ENCODE measurements at places on chromosomes 1 and 21. TPM values are rescaled to one million over a fixed set of nuclear protein-coding genes. Genes with fewer than 3 reads are reported as not detected.
A peak's percentile ranks its signal among the peaks of the same experiment; 100 is the strongest.

The DUSP23 gene
- 4.2 TPM for total RNA-seq

- DNase-seq: no peak
Measured at GRCh38 chr21:45401916-45402900, 2.8 kb upstream of the COL18A1 start.

The ALPL gene
- 0.56 TPM for total RNA-seq

DNA sequence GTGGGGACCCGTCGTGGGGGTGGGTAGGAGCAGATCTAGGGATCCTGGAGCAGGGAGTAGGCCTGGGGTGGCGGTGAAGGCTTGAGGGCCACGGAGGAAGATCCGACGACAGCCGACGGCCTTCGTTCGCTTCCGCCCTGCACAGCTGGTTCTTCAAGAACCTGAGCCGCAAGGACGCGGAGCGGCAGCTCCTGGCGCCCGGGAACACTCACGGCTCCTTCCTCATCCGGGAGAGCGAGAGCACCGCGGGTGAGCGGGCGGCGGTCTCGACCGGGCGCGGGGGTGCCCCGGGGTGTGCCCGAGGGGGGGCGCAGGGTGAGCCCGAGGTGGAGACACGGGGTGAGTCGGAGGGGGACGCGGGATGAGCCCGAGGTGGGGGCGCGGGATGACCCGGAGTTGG is 16.5 kb upstream of the HDAC1 start:
- no peak for DNase-seq

The OR6K3 gene
- total RNA-seq: not detected

- DNase-seq: peak; percentile 58
Measured at GRCh38 chr1:205458777-205459566, 3.1 kb upstream of the BLACAT1 start.

GRCh38 chr1:29650476-29650875 is 414.2 kb downstream of the PTPRU start:
- no peak for DNase-seq

The RIPPLY3 gene
- not detected for total RNA-seq

The NSUN4 gene
- total RNA-seq: 11.9 TPM

GRCh38 chr21:42356046-42356445 is 5.3 kb upstream of the TFF2 start:
- DNase-seq: no peak

GRCh38 chr1:204073837-204074273 is 940 bp downstream of the SOX13 start:
- DNase-seq: no peak

The TCEA3 gene
- 3.0 TPM for total RNA-seq

The ST6GALNAC5 gene
- 3.4 TPM for total RNA-seq

GRCh38 chr1:236522937-236523703 is 662 bp upstream of the LGALS8 start:
- no peak for DNase-seq

DNA sequence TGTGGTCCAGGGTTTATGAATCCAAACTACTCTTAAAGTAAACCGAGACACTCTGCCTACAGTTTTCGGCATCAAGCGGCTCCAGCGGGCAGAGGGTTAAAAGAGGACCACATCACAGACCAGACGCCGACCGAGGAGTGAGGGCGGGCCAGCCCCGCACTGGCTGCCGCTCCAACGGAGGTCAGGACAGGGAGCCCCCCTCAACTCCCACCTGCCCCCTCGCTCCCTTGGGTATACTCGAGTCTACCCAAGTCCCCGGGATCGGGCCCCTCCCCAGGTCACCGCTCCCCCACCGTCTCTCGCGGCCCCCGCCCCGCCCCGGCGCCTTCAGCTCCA is 312 bp downstream of the ARNT start:
- DNase-seq: peak; percentile 49

DNA sequence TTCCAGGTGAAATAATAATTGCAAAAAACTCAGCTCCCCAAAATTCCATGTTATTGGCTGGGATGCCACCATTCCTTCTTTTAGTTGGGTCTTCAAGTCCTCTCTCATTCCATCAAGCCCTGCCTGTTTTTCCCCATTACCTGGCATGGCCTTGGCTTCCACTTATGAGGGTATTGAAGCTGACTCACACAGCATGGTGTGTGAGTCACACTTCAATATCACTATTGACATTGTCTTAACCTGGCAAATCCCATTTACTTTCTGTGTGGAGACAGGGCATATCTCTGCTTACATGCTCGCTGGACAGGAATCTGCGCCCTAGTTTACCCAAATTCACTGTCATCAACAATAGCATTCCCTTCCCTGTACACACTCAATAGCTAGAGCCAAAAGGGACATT is 1806.8 kb downstream of the BRINP3 start:
- peak; percentile 17 for DNase-seq

The C1QB gene
- total RNA-seq: not detected

- DNase-seq: peak; percentile 84
Measured at GRCh38 chr1:171434717-171435346, 50.5 kb upstream of the PRRC2C start.

The SAMSN1 gene
- not detected for total RNA-seq

DNA sequence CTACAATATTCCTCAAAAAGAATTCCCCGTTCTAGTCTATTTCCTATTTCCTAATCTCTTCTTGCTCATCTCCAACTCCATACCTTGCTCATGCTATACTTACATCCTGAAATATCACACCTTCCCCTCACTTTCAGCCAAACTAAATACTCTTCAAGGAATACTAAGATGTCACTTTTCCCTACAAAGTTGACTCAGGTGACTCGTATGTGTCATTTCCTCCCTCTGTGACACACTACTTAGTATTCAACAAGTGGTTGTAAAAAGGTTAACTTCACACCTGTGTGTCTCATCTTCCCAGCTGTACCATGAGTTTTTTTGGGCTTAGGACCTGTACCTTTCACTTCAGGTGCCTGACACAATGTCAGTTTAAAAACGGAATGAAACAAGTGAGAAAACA is 81.9 kb upstream of the LBR start:
- peak; percentile 45 for DNase-seq

DNA sequence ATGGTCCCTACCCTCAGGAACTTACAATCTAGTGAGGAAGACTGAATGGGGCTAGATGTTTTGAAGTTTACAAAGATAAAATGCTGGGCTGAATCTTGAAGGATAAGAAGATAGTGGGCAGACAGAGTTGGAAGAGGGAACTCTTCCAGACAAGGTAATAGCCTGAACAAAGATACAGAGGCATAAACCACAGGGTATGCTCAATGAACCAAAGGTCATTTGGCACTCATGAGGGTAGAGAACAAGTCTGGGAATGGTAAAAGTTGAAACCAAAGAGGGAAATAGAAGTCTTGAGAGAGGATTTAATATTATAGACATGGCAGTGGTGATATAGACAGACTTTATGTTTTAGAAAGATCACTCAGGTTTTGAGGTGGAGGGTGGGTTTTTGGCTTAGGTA is 48.1 kb upstream of the ZSWIM5 start:
- DNase-seq: no peak

GRCh38 chr1:16258591-16259135 is 21.7 kb upstream of the CPLANE2 start:
- peak; percentile 29 for DNase-seq

GRCh38 chr1:219058891-219059820 is 114.5 kb upstream of the LYPLAL1 start:
- DNase-seq: no peak

DNA sequence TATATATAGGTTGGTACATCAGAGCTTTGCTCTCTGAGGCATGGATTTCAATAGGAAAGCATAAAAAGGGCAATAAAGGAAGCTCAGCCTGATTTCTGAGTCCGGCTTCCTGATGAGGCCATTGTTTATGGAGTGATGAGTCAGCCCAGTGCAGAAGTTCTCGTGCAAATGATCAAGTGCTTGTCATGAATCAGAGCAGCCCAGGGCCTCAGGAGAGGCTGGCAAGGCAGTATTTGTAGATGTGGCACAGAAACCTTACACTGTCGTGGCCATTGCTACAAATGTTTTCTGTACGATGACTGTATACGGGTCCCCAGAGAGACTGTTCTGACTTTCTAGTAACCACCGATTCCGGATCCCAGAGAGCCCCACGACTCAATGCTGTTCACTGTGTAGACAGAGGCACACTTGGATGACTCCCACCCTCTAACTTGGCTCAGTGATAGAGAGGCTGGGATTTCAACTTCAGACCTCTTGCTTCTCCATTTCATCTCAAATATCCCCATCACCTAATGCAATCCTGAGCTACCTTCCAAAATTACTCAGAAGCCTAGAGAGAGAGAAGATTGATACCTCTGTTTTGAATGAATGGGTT is 26.8 kb downstream of the UMODL1 start:
- DNase-seq: peak; percentile 99

- DNase-seq: peak; percentile 18
Measured at GRCh38 chr1:154557939-154558719, at the start of gene UBE2Q1. TSS of gene UBE2Q1 (minus strand) at chr1:154558662. CDS start at chr1:154558553, 109 bp downstream.

DNA sequence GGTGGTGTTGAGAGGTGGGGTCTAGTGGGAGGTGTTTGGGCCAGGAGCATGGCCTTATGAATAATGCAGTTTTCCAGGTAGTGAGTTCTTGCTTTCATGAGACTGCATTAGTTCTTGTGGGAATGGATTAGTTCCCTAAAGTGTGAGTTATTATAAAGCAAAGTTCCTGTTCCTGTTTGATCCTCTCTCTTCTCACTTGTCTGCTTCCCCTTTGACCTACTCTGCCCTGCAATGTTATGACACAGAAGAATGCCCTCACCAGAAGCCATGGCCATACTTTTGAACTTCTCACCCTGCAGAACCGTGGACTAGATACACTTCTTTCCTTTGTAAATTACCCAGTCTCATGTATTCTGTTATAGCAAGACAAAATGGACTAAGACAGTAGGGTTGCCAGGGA is 53.6 kb downstream of the MAP3K7CL start:
- DNase-seq: no peak

DNA sequence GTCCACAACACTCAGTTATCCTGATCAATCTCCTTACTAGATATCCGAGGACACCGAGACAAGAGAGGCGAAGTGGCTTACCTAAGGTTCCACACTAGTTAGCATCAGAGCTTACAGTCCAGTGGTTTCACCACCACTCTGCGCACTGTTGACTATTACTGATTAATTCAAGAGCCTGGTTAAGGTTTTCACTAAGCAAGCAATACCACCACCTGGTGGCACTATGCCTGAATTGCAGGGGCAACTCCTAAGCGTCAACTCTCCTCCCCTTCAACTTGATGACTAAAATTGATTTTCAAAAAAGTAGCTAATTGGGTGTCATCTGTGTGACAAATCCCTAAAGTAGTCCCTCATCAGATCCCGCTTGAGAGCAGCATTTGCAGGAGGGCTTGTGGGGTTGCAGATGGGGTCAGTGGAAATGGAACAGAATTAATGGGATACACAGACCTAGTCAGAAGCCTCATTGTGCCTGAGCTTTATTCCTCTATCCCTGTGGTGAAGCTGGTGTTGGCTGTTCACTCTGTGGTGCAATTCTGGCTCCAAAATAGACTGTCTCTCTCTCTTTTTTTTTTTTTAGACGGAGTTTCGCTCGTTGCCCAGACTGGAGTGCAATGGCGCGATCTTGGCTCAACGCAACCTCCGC is 9.1 kb downstream of the TTC22 start:
- peak; percentile 34 for DNase-seq

The KIF17 gene
- total RNA-seq: 4.5 TPM

The CELA3A gene
- not detected for total RNA-seq

GRCh38 chr1:154720328-154721297 is 112.6 kb upstream of the ADAR start:
- DNase-seq: no peak

- DNase-seq: peak; percentile 83
Measured at GRCh38 chr21:39071623-39072214, 111.5 kb downstream of the PSMG1 start.

DNA sequence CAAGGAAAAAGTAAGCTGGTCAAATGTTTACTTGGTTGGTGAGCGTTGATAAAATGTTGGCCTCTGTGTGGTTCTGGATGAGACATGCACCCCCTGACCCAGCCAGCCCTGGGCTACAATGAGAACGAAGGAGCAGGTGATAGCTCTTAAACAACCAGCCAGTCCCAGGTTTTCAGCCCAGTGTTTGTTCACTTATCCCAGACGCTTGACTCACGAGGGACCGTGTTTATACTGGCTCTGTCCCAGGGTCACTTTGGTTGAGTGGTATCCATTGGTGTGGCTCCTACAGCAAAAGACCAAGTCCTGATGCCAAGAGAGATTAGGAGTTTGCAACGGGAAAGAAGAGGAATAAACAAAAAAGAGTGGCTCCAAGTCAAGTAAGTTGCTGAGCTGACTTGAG is 86.9 kb downstream of the KCNJ15 start:
- DNase-seq: peak; percentile 49

GRCh38 chr21:17428484-17428869 is 84.4 kb upstream of the CXADR start:
- DNase-seq: no peak

DNA sequence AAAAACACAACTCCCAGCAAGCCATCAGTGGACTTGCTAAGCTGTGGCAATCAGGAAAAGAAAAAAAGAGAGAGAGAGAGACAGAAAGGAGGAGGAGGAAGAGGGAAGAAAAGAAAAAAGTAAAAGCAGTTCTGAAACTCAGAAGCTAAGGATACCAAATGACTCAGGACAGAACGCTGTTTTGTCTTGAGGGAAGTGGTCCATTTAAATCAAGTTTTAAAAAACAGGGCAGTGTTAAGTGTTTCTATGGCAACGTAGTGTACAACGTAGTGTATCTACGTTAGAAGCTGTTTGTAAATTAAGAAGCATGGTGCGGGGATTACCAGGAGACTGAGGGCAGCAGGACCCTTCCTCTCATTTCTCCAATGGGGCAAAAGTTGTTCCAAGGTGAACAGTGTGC is 5.8 kb downstream of the ADORA3 start:
- no peak for DNase-seq

DNA sequence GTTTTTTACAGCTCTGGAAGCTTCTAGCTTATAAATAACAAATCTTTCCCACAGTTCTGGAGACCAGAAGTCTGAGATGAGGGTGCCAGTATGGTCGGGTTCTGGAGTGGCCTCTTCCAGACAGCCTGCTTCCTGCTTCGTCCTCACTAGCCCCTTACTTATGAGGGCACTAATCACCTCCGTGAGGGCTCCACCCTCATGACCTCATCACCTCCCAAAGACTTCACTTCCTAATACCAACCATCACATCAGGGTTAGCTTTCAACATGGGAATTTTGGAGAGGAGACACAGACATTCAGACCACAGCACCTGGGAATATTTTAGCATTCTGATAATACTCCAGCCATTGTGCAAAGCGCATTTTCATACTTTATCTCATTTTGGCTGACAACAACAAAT is 223.7 kb upstream of the IRF2BP2 start:
- DNase-seq: no peak

DNA sequence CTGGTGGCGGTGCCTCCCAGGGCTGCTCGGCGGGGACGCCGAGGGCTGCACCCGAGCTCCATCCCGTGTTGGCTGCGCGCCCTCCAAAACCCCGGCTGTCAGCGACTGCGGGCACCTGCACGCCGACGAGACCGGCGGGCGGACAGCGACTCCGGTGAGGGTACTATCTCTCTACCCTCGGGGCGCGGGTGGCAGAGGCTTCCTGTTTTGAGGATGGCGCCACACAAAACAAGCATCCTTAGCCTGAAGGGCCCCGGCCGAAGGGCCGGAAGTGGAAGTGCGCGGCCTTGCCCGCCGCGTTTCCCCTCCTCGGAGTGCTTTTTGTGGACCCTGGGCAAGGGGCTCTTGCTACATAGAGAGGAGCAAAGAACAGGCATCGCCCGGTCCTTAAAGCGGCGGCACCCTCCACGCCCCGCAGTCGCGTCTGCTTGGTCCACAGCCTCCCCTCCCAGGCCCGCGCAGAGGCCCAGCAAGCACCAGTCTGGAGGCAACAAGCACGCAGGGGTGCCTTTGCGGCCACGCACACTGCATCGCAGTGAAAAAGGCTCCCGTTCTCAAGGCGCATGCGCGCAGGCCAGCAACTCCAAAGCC is 561 bp upstream of the COQ8A start:
- DNase-seq: no peak

- peak; percentile 96 for DNase-seq
Measured at GRCh38 chr1:8712413-8713231, 104.8 kb downstream of the RERE start.

The AQP10 gene
- not detected for total RNA-seq

Measured in IMR-90 (cell line).